Activated CD4-positive, alpha-beta T cell treated with anti-CD3 and anti-CD28 coated beads, Interleukin-2, amount 50 U/mL, for 1 hour (primary cell): ENCODE measurements at places on chromosomes 4 and X.

GRCh38 chr4:152369203-152369901 is 166.5 kb downstream of the FBXW7 start:
- DNase-seq = no peak

- no peak for DNase-seq
Observed at GRCh38 chr4:76504613-76505465, 69.8 kb downstream of the SHROOM3 start.

GRCh38 chr4:7367864-7368277 is 66.9 kb downstream of the PSAPL1 start:
- DNase-seq = no peak

GRCh38 chr4:52979020-52979419 is 116.9 kb downstream of the RASL11B start:
- no peak for DNase-seq

DNA sequence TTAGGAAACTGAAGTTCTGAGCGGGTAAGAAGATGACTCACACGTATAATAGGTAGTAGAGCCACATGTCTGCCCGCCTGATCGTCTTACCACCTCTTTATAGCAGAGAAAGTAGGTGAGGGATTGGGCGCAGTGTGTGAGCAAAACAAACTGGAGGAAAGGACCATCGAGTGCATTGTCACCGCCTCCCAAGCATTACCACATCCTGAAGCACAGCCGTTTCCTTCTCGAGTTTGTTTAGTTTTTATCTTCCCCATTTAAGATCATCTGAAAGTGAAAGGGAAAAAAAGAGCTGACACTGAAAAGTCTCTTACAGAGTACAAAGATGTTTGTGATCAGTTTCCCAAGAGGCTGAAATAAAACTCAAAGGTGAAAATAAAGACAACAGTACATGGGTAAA is 14.8 kb downstream of the PDK3 start:
- DNase-seq = peak; percentile 56

GRCh38 chr4:138053641-138054301 is 188.4 kb downstream of the SLC7A11 start:
- DNase-seq = no peak

DNA sequence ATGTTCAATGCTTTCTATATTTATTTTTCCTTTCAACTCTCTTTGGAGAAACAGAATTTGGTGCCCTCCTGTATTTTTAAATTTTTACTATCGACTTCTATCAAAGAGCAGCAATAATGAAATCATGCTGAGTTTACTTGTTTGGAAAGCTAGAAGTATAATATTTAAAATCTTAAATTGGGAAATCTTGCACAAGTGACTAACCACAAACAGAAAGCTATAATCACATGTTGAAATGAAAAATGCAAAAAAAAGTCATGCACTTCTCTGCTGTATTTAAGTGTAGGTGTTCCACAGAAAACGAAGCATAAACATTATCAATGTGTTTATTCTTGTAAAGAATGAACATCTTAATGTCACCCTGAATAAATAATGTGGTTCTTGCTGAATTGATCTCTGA is 306.1 kb downstream of the PCDH18 start:
- no peak for DNase-seq

- DNase-seq = no peak
Observed at GRCh38 chr4:76630741-76631140, 195.7 kb downstream of the SHROOM3 start.

- DNase-seq = no peak
Observed at GRCh38 chr4:109873791-109874514, 26.0 kb downstream of the LRIT3 start.

GRCh38 chr4:166008510-166008909 is 135.5 kb downstream of the TLL1 start:
- no peak for DNase-seq

DNA sequence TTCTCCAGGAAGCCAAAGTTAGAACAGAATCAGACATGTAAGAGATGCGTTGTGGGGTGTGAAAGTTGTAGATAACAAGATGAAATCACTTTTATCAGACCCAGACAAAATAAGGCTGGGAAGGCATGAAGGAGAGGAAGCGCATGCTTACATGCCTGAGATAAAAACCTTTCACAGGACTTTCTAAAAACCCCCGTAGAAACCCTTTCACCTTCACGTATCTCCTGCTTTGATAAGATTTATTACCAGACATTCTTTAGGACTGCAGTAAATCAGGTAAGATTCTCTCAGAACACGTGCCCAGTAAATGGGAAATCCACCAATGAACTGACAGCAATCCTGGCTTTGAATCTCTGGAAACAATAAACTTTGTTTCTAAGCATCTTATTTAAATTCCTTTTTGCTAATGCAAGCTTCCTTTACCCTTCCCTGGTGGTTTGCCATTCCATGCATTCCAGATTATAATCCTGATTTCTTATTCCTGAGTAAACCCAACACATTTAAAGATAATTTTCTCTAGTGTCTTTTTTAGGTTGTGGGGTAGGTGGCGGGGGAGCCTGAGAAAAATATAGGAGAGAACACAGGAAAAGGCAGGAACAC is 254.6 kb upstream of the LDB2 start:
- no peak for DNase-seq

- DNase-seq = no peak
Observed at GRCh38 chrX:148930206-148930729, 429.9 kb downstream of the AFF2 start.

GRCh38 chr4:7635445-7636239 is 200.9 kb upstream of the PSAPL1 start:
- no peak for DNase-seq

- DNase-seq = peak; percentile 4
Observed at GRCh38 chr4:112075129-112075753, 70.0 kb upstream of the FAM241A start.

- no peak for DNase-seq
Observed at GRCh38 chr4:54764476-54764875, 106.7 kb downstream of the KIT start.

DNA sequence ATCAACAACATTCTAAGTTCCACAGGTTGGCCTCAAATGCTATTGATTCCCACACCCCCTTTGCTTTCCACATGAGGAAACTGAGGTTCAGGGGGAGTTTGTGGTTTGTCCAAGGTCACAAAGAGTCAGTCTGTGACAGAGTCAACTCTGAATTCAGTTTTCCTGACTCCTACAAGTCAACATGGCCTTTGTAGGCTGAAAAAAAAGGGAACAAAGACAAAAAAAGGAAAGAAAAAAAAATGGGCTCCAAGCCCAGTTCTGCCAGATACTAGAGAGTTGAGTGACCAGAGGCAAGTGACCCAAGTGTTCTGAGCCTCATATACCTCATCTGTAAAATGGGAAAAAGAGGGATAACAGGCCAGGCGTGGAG is 16.5 kb upstream of the PIM2 start:
- no peak for DNase-seq

- no peak for DNase-seq
Observed at GRCh38 chr4:107094332-107094731, 58.2 kb upstream of the DKK2 start.

GRCh38 chr4:10173037-10173753 is 56.6 kb upstream of the WDR1 start:
- DNase-seq = no peak

- no peak for DNase-seq
Observed at GRCh38 chr4:143241892-143242291, 57.2 kb downstream of the USP38 start.

DNA sequence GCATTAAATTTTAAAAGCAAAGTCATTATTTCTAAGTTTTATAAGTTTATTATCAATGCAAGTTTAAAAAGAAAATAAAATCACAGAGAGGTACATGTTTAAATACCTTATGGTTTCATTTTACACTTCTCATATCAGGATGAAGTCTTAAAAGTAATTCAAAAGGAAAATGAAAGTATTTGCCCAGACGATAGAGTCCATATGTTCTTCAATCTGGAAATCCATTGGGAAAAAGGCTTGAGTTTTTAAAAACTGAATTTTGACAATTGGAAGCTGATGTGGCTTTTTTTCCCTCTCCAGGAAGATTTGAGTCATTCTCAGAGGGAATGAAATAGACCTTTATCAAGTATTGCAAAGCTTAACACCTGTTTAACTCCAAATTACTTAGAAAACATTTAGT is 37.1 kb downstream of the MAB21L2 start:
- no peak for DNase-seq

GRCh38 chr4:65861993-65862392 is 191.7 kb upstream of the EPHA5 start:
- no peak for DNase-seq

- no peak for DNase-seq
Observed at GRCh38 chr4:169861593-169861992, 103.8 kb upstream of the HPF1 start.

- DNase-seq = no peak
Observed at GRCh38 chr4:64784125-64784524, 374.9 kb upstream of the TECRL start.

GRCh38 chr4:68570122-68570507 is 6.0 kb downstream of the UGT2B17 start:
- no peak for DNase-seq

- DNase-seq = no peak
Observed at GRCh38 chr4:184193556-184194525, 23.8 kb downstream of the ENPP6 start.

- DNase-seq = peak; percentile 47
Observed at GRCh38 chrX:150575419-150575814, 7.0 kb downstream of the MTM1 start.

GRCh38 chr4:89056953-89057398 is at the start of gene FAM13A:
TSS of gene FAM13A (minus strand) at chr4:89057185. CDS start at chr4:89056964, 221 bp downstream.
- DNase-seq = no peak

GRCh38 chrX:99413317-99413716 is 996.8 kb downstream of the PCDH19 start:
- no peak for DNase-seq

DNA sequence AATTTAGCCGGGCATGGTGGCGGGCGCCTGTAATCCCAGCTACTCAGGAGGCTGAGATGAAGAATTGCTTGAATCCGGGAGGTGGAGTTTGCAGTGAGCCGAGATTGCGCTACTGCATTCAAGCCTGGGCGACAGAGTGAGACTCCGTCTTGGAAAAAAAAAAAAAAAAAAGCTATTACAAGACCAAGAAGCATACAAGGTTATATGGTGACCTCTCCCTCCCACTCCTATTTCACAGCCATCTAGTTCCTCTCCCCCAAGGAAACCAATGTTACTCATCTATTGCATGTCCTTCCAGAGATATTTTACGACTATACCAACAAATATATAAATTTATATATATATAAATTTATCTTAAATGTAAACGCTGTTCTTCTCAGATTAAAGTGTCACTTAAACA is 3.2 kb downstream of the SLC9A7 start:
- DNase-seq = no peak

- DNase-seq = no peak
Observed at GRCh38 chrX:101745046-101745445, 85.4 kb upstream of the ARMCX2 start.

DNA sequence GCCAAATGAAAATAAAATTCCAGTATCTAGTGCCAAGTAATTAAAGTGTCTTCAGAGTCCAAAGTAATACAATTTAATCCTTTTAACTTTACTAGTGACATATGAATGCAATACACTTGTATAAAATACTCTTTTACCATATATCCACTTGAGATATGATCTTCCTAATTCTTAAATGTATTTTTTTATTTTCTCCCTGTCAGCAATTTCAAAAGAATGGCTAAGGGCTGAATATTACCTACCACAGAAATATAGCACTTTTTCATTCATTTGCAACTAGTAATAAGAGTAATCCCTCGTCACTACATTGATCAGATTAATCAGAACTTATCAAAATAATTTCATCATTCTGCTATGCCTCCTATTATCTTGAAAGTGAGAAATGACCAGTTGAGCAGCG is 10.1 kb upstream of the TBX22 start:
- DNase-seq = no peak

- DNase-seq = no peak
Observed at GRCh38 chr4:90293320-90293719, 166.1 kb downstream of the CCSER1 start.

DNA sequence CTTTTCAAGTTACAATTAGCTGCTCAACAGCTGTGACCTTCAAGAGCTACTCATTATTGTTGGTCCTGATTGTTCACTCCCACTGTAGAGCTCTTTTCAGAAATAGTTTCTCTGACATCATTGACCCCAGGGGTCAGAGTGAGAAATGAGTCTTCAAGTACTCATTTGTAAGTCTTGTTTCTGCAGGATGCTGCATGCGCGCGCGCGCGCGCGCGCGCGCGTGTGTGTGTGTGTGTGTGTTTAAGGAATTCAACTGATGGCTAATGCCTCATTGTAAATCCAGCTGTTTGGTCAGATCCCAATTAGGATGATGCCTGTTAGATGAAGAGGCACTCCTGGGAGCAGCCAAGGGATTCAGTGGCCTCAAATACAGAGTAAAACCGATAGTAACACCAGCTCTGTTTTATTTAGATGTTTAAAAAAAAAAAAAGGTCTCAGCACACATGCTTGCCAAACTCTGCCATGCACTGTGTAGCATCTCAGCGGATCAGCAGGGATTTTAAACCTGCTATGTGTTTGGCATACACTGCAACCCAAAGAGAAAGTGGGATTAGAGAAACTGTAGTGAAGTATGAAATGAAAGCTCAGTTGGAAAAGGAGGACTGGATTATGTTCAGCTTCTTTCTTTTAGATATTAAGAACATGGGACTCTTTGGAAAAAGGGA is 332.3 kb downstream of the ADGRL3 start:
- no peak for DNase-seq

DNA sequence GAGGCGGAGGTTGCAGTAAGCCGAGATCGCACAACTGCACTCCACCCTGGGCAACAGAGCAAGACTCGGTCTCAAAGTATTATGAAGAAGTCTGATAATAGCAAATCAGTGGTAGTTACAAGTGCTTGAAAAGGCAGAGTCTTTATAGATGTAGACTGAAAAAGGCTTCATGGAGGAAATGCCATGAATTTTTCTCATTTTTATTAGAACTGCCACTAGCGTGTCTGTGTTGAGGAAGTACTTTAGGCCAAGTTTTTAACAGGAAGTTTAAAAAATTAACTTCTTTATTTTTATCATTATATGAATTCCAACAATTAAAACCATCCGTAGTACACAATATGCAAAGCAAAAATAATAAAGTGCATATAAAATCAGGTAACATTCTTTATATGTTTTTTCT is 32.8 kb upstream of the IL13RA1 start:
- no peak for DNase-seq

DNA sequence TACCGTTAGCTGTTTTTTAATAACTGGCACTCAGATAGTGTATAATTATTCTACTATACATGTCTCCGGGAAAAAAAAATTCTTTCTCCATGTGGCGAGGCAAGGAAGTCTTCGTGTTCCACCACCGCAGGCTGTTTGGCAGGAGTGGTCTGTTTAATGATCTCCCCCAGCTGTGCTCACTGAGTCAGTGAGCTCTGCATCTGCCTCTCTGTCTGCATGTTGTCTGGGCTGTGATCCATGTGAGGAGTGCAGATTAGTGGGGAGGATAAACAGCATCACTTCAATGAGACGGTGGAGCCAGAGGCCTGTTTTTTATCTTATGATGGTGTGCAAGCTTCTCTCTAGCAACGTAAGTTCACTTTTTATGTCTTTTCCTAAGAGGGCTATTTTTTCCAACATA is 69.8 kb downstream of the RPS3A start:
- DNase-seq = no peak

DNA sequence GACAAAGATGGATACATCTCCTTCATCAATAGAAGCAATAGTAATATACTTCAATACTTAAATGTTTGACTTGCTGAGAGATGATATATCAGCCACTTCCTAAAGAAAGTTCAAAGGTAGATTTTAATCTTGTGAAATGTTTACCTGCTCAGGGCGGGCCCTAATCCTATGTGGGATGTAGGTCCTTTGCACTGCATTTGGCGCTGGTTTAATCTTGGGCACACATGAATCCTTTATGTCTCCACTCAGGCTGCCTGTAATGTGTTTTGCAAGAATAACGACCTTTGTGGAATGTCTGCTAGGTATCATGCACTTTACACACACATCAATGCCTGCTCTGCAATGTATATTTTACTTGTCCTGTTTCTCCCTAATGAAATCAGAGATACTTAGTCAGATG is 368.7 kb downstream of the GBA3 start:
- no peak for DNase-seq
